Activated CD8-positive, alpha-beta memory T cell treated with anti-CD3 and anti-CD28 coated beads, Interleukin-2, amount 50 U/mL, for 48 hours (primary cell): ENCODE measurements at places on chromosomes 7 and 10.
A peak's percentile ranks its signal among the peaks of the same experiment; 100 is the strongest.

DNA sequence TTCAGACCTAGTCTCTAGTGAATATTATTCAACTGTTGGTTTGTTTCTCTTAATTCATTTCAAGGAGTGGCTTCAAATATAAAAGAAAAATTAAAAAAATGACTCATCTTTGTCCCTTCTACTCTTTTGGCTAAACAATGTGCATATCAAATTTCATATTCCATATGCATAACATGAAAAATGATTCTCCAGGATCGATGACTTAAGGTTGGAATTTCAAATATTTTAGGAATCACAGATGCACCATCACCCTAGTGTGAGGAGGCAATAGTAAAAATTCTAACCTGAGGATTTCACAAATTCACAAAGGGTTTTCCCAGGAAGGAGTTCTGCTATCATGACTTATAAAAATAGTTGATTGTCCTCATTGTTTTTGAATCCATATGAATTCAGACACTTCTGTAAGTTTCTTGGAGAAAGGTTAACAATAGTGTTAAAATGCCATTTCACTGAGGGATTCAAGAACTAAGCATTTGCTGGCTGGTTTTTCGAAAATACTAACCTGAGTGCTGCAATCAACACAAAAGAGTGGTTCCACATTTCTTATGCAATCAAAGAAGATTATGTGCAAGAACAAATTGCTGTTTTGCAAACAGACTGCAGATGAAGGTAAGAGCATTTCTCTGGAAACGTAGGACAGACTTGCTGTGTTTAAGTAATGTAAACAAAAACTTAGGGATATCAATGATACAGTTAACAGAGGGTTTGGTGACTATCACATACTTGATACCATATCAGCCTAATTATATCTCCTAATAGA is 547.5 kb upstream of the LRRTM3 start:
- no peak for DNase-seq

- DNase-seq, result no peak
These were observed 418.9 kb downstream of the DGKB start for GRCh38 chr7:14483663-14484062.

GRCh38 chr10:29519659-29520058 is 115.1 kb downstream of the SVIL start:
- DNase-seq, result no peak

DNA sequence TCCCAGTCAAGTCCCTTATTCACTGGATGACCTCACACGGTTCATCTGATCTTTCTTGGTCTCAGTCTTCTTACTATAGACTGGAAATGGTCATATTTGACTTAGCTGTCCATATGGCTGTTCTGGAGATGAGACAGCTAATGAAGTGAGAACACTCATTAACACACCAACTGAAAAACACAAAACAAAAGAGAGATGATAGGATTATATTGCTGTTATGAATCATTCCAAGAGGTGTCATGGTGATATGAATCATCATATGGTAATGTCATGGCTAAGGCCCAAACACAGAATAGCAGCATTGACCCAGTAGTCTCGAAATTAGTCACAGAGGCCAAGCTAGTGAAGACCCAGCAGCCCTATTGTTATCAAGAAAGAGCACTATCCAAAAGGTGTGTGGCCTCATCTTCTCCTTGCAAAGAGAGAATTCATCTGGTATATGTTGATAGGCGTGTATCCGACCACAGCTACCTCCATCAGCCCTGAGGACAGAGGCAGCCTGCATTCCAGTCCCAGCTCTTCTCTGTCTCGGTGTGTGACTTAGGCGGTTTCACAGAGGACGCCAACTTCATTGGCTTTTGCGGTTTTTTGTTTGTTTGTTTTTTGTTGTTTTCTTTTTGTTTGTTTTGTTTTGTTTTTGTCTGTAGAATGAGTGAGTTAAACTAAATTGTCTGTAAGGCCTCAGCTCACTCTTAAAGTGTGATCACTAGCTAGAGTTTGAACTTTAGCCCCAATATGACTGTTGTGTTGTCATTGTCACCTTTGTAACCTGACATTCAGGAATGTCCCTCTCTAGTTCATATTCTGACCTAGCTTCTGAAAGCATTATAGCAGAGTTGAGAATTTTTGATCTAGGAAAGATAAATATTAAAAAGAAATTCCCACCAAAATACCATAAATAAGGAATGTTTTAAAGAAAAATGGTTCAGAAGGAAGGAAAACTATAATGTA is 97.4 kb upstream of the PDCD4 start:
- no peak for DNase-seq

GRCh38 chr7:51308696-51309095 is 7.9 kb downstream of the COBL start:
- DNase-seq, result no peak

GRCh38 chr10:94443549-94443948 is 41.2 kb downstream of the TBC1D12 start:
- no peak for DNase-seq

DNA sequence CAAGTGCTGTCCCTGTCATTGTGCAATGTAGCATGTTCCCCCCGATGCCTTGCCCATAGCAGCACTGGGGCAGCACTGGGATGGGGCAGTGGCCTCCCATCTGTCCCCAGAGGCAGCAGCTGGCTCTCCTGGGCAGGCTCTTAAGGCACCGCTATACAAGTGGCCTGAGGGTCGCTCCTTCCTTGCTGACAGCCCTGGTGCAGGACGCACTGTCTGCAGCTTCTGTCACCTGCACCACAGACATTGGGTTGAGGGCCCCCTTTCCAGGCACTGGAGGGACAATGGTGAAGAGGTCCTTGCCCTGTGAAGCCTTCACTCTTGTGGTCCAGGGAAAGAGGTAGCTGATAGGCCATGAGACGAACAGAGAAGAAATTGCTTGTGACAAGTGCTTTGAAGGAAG is 10.6 kb downstream of the CPSF4 start:
- no peak for DNase-seq

DNA sequence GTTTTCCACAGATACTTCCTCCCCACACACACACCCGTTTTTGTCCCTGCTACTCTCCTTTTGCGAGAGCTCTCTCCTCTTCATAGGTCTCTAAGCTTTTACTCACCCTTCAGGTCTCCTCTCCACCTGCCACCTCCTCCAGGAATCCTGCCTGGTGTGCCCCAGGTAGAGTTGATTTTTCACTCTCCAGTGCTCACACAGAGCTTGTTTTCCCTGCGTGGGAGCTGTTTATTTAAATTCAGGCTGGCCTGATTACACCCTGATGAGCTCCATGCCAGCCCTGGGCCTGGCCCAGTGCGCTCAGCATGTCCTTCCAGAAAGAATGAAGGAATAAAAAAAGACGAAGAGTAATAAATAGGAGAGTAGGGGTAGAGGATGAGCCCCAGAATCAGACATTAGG is 7.5 kb upstream of the CLDN4 start:
- no peak for DNase-seq

DNA sequence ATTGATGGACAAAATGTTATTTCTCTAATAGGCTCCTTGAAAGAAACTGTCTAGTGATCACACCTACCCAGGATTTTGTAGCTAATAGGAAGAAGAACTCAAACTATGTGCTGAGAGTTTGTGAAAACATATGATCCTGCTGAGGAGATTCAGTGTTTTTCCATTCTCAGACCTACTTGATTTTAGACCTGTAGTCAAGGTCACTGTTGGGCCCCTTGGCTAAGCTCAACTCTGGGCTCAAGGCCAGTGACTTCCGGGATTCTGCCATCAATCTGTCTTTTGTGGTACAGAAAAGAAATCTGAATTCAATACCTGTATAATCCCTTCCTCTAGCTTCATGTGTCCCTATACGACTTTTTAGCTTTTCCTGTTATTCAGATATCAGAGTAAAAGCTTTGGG is 79.7 kb upstream of the FERD3L start:
- no peak for DNase-seq

- DNase-seq, result no peak
These were observed 9.7 kb downstream of the GDF2 start for GRCh38 chr10:47331954-47332353.

GRCh38 chr7:119397156-119397555 is 875.8 kb upstream of the KCND2 start:
- DNase-seq, result no peak

GRCh38 chr10:131955591-131956340 is 26.0 kb downstream of the BNIP3 start:
- DNase-seq, result no peak

GRCh38 chr7:108096996-108097395 is 33.2 kb downstream of the LAMB4 start:
- no peak for DNase-seq

GRCh38 chr10:62394556-62395018 is 20.4 kb downstream of the ZNF365 start:
- DNase-seq, result no peak

GRCh38 chr10:126420567-126421300 is 32.5 kb upstream of the ADAM12 start:
- no peak for DNase-seq

- no peak for DNase-seq
These were observed 667.6 kb upstream of the FOXK1 start for GRCh38 chr7:4014346-4015050.

- DNase-seq, result no peak
These were observed 135.2 kb downstream of the CUX1 start for GRCh38 chr7:101952355-101953247.

GRCh38 chr10:65805993-65806392 is 1119.8 kb upstream of the LRRTM3 start:
- DNase-seq, result no peak

DNA sequence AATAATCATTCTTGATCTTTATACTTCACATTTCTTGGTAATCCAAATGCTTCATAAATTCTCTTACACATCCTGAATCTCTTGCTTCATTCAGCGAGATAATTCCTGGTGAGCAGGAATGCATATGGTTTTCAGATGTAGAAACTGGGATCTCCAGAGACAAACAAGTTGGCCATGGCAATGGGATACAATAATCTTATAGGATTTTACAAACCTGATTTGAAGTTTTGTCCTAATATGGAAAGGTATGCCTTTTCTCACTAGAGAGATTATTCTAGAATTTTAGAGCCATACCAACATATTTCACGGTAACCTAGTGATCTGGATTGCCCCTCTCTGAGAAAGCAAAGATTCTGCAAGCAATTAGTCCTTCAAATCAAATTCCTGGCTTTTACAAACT is 13.1 kb upstream of the TRDMT1 start:
- no peak for DNase-seq

DNA sequence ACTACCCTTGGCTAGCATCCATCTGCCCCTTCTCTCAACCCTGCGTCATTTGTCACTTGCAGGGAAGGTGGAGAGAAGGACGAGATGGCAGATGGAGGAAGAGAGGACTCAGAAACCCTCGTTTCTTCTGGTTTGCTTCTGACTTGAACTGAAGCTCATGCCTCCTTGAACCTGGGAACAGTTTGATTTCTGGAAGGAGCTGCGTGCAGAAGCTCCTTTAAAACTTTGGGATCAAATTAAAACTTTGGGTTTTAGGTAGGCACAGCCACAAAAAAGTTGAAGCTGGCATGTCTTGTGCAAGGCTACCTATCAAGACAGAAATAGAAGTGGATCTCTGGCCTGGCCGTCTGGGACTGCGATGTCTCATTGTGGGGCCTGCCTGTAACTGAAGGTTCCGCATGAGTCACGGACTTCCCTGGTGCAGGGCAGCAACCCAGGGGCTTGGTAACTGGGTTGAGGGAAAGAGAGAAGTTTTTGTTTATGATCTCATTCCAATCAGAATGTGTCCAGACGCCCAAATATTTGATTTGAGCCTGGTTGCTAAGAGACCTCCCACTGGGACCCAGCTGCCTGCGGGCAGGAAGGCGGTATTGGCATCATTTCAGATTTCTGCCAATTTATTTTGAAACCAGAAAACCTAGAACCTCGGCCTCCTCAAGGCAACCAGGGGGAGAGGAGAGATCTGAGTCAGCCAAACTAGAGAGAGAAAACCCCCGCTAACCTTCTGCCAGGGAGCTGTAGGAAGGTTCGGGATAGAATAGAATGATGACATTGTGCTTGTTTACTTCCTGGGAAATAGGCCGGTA is 15.8 kb upstream of the CAMK1D start:
- peak; percentile 71 for DNase-seq

DNA sequence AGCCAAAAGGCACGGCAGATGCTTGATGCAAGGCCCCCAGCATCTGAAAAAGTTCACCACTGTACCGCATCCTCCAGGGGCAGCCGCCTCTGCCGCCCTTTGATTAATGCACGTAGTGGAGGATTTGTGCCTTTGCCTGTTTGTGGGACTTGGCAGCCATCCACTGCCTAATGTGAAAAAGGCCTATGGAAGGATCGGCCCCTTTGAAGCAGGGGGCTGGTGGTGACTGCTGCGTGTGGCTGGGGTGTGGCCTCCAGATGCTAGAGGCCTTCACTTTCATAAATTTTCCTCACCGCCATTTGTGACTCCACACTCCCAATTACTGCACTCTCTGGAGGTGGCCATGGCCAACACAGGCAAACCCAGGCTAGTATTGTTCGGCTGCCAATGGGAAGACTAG is 226.0 kb downstream of the BMPER start:
- DNase-seq, result no peak

DNA sequence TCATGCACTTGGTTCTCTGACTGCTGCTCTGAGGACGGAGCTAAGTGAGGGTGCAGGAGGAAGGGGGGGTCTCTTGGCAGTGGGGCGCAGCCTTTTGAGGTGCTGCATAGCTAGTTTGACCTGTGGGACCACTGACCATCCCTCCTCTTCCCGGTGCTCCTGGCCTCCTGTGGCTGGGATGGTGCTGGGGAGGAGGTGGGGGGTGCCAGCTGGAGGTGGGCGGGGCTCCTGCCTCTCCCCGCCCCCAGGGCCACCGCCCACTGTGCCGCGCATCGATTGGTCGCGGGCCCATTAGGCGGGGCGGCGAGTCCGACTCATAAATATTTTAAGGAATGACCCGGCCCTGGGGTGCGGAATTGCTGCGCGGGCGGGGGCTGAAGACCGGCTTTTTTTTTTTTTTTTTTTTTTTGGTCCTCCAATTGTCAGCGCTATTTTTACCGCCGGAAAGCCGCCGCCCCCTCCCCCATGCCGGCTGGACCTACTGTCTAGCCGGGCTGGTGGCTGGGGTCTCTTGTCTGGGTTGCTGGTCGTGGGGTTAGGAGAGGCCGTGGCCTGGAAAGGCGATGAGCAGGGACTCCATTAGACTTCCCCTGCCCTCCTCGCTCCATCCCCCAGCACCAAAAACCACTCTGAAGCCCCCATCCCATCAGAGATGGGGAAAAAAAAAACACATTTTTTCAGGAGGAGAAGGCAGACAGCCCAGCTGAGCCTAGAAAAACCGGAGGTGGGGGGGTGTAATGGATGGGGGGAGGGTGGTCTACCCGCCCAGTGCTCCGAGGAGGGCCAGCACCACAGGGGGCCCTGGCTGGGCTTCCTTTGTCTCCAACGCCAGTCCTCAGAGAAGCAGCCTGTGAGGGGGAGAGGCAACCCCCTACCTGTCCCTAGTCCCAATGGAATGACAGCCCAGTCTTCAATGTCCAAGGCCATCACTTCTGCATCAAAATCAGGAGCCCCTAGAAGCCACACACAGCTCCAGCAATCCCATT is 6.4 kb downstream of the SH2B2 start:
- DNase-seq, result no peak

- DNase-seq, result no peak
These were observed 254.6 kb downstream of the TFEC start for GRCh38 chr7:115775981-115776380.

DNA sequence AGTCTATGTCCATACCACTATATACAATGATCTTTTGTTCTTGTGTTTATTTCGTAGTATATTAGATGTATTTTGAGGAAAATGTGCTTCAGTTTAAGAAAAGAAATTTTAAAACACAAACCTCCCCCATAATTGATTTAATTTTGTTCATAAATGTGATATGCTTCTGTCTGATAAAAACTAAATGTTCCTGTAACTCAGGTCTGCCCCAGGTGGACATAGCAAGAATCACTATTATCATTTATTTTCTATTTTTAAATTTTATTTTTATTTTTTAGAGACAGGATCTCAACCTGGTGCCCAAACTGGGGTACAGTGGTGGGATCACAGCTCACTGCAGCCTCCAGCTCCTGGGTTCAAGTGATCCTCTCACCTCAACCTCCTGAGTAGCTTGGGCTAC is 43.2 kb downstream of the BEND7 start:
- no peak for DNase-seq
